ENCODE measurements at places on chromosomes 1 and 21. TPM values are rescaled to one million over a fixed set of nuclear protein-coding genes. Genes with fewer than 3 reads are reported as not detected.

GRCh38 chr21:44418876-44419230 is 36.5 kb upstream of the LRRC3 start:
- DNase-seq = no peak
- no peaks in the 10 kb centered on the region for H3K36me3 ChIP-seq
- H3K4me1 ChIP-seq = no peaks in the 10 kb centered on the region
- peaks cover 12% of the 10 kb centered on the region for H3K27me3 ChIP-seq

GRCh38 chr1:923131-923990 is at the start of gene SAMD11:
SAMD11 (plus strand) TSS chr1:923923; CDS start chr1:924432, 509 bp downstream.
- H3K27ac ChIP-seq = no peak within 1 kb of the TSS
- H3K36me3 ChIP-seq = peaks cover 3% of the 10 kb centered on the region

DNA sequence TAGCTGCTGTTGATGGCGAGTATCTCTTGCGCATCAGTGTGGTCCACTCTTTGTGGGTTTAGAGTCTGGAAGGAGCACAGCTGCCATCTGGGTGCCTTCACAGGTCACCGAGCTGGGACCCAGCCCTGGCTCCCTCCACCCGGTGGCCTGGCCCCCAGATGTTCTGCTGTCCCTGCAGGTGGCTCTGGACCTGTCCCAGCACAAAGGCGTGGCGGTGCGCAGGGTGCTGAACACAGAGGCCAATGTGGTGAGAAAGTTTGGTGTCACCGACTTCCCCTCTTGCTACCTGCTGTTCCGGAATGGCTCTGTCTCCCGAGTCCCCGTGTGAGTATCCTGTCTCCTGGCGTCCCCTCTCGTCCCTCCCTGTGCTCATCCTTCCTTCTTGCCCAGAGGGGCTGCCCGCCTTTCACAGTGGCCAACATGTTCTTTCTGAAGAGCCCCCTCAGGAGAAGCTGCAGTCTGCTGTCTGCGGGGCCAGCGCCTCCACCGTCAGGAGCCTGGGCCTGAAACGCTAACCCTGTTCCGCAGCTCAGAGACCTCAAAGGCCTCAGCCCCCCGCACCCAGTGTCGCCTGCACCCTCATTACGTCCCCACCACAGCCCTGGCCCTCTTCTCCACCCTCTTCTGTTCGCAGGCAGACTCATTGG is 27.4 kb downstream of the QSOX1 start:
- H3K27me3 ChIP-seq = no peaks in the 10 kb centered on the region
- no peaks in the 10 kb centered on the region for H3K4me1 ChIP-seq
- DNase-seq = no peak
- peaks cover 20% of the 10 kb centered on the region for H3K36me3 ChIP-seq
- no peak overlapping the region for H3K4me3 ChIP-seq

DNA sequence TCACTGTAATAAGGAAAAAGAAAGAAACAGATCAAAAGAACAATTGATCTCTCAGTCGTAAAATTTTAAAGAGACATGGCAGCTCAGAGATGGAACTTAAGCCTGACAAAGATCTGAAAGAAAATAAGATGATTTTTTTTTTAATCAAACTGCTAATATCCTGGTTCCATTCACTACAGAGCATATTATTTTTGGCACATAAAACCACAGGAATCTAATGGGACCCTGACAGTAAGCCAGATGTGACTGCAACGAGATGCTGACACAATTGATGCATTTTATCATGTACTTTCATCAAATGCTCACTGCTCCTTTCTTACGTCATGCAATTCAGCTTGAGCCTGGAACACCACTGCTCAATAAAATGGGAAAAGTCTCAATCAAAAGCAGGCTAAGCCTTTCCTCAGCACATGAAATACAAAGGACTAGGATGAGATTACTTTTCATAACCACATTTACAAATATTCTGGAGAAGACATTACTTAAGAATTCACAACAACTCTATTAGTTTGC is 16.6 kb downstream of the GPATCH2 start:
- no peaks in the 10 kb centered on the region for H3K27me3 ChIP-seq
- H3K4me3 ChIP-seq = no peak overlapping the region
- H3K4me1 ChIP-seq = peaks cover 16% of the 10 kb centered on the region
- peaks cover 17% of the 10 kb centered on the region for H3K36me3 ChIP-seq

GRCh38 chr1:25074351-25075227 is 144.5 kb upstream of the RUNX3 start:
- no peak overlapping the region for H3K4me3 ChIP-seq
- H3K27me3 ChIP-seq = no peaks in the 10 kb centered on the region
- H3K4me1 ChIP-seq = peaks cover 5% of the 10 kb centered on the region
- no peaks in the 10 kb centered on the region for H3K36me3 ChIP-seq
- peak overlapping the region; percentile 34 for H3K27ac ChIP-seq

DNA sequence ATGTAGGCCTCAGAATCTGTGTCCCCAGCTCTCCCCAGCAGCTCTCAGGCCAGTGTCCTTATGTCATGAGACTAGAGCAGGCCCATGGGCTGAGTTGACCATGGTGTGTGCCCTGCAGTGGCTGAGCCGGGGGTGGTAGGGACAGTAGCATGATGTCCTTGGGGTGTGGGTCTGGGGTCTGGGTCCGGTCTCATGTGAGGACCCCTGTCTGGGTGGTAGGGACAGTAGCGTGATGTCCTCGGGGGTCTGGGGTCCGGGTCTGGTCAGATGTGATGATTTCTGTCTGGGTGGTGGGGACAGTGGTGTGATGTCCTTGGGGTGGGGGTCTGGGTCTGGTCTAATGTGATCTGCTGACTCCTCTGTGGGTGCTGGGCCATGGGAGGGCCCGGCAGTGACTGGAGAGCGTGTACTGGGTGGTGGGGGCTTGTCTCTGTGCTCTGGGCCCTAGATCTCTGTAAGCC is 64.5 kb downstream of the OBSCN start:
- no peaks in the 10 kb centered on the region for H3K4me1 ChIP-seq
- peaks cover 6% of the 10 kb centered on the region for H3K36me3 ChIP-seq
- H3K27ac ChIP-seq = no peak overlapping the region
- H3K27me3 ChIP-seq = no peaks in the 10 kb centered on the region

GRCh38 chr1:115560027-115560426 is 81.7 kb upstream of the VANGL1 start:
- no peak for DNase-seq
- H3K36me3 ChIP-seq = no peaks in the 10 kb centered on the region
- peaks cover 33% of the 10 kb centered on the region for H3K27me3 ChIP-seq
- no peak overlapping the region for H3K27ac ChIP-seq
- peaks cover 1% of the 10 kb centered on the region for H3K4me1 ChIP-seq
- H3K4me3 ChIP-seq = no peak overlapping the region

DNA sequence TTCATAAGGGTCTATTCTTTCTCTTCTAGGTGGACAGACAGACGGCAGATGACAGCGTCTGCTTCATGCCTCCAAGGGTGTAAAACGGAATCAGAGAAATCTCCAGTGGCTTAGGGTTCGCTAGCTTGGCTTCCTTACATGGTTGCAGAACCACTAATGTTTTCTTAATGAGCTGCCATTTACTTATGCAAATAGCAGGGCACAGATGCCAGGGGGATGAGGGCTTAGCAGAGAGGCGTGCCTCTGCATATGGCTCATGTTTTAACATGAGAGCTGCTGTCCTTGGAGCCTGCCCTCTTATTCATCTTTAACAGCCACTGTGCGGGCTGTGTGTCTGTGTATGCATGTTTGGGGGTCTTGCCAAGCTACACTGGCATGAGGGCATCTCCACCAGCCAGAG is 119.6 kb downstream of the IER5 start:
- no peak overlapping the region for H3K27ac ChIP-seq
- peaks cover 49% of the 10 kb centered on the region for H3K27me3 ChIP-seq
- H3K4me1 ChIP-seq = peaks cover 4% of the 10 kb centered on the region
- DNase-seq = no peak
- H3K4me3 ChIP-seq = no peak overlapping the region

DNA sequence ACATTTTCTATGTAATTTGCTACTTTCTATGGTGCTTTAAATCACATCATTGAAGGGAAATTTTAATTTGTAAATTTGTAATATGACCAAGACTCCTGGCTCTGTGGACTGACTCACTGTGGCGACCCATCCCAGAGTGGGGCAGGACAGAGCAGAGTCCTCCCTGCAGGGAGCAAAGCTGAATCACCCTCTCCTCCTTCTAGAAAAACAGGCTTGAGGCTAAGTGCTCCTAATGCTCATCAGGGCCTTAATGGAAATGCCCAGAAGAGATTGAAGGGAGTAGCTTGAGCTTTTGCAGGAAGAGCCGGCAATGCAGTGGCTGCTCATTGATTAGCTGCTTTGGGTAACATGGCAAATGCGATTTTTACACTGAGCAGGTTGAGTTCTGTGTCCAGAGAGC is 16.8 kb downstream of the S100A10 start:
- no peak overlapping the region for H3K4me3 ChIP-seq
- no peaks in the 10 kb centered on the region for H3K27me3 ChIP-seq
- H3K36me3 ChIP-seq = peaks cover 13% of the 10 kb centered on the region
- DNase-seq = no peak

DNA sequence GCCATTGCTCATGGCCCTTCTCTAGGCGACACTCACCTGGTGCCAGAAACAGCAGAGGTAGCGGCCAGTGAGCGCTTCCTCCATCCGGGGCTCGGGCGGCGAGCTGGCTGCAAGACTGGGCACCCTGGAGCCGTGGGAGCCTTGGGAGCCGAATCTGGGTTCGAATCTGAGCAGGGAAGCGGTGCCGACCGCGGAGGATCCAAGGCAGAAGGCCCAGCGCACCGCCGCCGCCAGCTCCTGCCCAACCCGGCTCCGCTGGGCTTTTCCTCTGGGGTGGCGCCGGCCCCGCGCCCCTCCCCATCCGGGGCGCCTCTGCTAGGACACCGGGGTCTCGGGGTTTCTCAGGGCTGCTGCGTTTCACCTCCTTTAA is 1.7 kb upstream of the PRDM16 start:
- H3K4me3 ChIP-seq = peak overlapping the region; percentile 79
- peaks cover 4% of the 10 kb centered on the region for H3K36me3 ChIP-seq
- no peak for DNase-seq
- no peak overlapping the region for H3K27ac ChIP-seq
- peaks cover 21% of the 10 kb centered on the region for H3K4me1 ChIP-seq

- no peak overlapping the region for H3K27ac ChIP-seq
- DNase-seq = no peak
- peaks cover 6% of the 10 kb centered on the region for H3K4me1 ChIP-seq
- H3K27me3 ChIP-seq = no peaks in the 10 kb centered on the region
Observed at GRCh38 chr1:86951430-86951829, 37.0 kb downstream of the HS2ST1 start.

DNA sequence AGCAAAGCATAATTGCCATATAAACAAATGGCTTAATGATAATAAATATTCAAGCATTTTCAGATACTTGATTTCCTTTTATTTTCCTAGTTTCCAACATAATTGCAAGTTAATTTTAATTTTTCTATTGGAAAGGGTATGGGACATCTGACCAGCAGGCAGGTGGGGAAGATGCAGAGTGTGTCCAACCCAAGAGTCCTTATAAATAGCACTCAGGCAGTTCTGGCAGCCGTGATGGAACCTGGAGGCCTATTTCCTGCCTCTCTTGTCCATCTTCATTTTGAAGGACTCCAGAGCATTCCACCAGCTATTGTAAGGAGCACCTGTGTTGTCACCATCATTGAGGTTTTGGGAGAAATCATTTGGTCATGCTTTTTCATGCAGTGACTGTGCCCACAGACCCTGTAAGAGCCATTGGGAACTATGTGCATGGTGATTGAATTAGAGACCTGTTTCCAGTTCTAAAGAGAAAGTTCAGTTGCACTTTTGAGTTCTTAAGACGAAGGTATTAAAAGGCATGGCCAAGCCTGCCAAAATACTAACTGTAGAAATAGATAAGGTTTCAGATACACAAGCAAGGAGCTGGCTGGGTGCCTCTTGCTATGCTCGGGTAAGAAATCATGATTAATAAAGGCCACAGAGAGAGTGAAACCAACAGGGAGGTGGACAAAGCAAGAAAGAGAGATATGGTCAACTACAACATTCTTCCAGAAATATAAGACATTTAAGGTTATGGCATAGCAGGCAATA is 92.3 kb downstream of the SPATA46 start:
- no peak overlapping the region for H3K4me3 ChIP-seq
- no peaks in the 10 kb centered on the region for H3K27me3 ChIP-seq
- H3K4me1 ChIP-seq = peaks cover 8% of the 10 kb centered on the region
- no peak overlapping the region for H3K27ac ChIP-seq

GRCh38 chr1:62355095-62355494 is 35.9 kb upstream of the KANK4 start:
- H3K4me1 ChIP-seq = peaks cover 7% of the 10 kb centered on the region
- H3K27ac ChIP-seq = no peak overlapping the region
- no peaks in the 10 kb centered on the region for H3K36me3 ChIP-seq

- no peaks in the 10 kb centered on the region for H3K4me1 ChIP-seq
- H3K27me3 ChIP-seq = no peaks in the 10 kb centered on the region
- no peak overlapping the region for H3K27ac ChIP-seq
- no peaks in the 10 kb centered on the region for H3K36me3 ChIP-seq
- DNase-seq = no peak
Observed at GRCh38 chr1:169970114-169970513, 76.4 kb upstream of the SCYL3 start.

DNA sequence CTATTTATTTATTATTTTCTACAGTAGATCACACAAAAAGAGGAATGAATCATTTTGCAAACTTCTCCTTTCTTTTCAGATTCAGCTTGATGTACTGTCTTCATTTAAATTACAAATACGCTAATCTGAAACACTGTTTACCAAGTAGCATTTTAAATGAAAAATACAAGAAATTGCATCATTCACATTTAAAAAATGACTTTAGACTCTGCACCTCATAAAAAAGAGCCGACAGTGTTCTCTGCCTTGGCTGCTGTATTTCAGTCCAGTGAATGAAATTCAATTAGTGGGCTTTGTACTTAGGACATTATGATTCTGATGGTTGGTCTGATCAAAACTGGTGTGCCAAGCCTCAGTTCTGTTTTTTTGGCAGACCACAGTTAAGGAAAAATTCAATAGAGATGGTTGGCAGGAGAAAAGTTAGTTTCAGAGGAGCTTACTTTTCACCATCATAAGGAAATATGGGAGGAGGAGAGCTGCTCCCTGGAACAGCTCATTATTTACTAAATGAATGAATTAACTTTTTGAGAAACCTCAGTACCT is 222.4 kb upstream of the ESRRG start:
- no peaks in the 10 kb centered on the region for H3K36me3 ChIP-seq
- peaks cover 7% of the 10 kb centered on the region for H3K4me1 ChIP-seq
- H3K4me3 ChIP-seq = no peak overlapping the region
- H3K27me3 ChIP-seq = peaks cover 9% of the 10 kb centered on the region

- H3K4me1 ChIP-seq = no peaks in the 10 kb centered on the region
- no peak for DNase-seq
- H3K27me3 ChIP-seq = peaks cover 7% of the 10 kb centered on the region
- H3K27ac ChIP-seq = no peak overlapping the region
- no peaks in the 10 kb centered on the region for H3K36me3 ChIP-seq
Observed at GRCh38 chr1:211587123-211587522, 8.2 kb upstream of the SLC30A1 start.

Gene PPP1R12B
- total RNA-seq = 41.1 TPM

Gene SLC5A9
- total RNA-seq = 7.2 TPM

Gene RNF186
- total RNA-seq = not detected

Gene PDC
- not detected for total RNA-seq

Gene VCAM1
- total RNA-seq = 0.31 TPM

Gene KIRREL1
- total RNA-seq = 46.3 TPM

Gene CBR3
- total RNA-seq = not detected

Gene HENMT1
- 5.9 TPM for total RNA-seq

Measured in progenitor cell of endocrine pancreas (in vitro differentiated cells).